ENCODE measurements at places on chromosomes 11 and 22.

- no peak for DNase-seq
These were observed 3.9 kb upstream of the NUP160 start for GRCh38 chr11:47852053-47852452.

- no peak for DNase-seq
These were observed 156.8 kb downstream of the MYO18B start for GRCh38 chr22:25898707-25899365.

GRCh38 chr11:86492370-86493010, 117.8 kb downstream of the CCDC81 start:
- DNase-seq = no peak

DNA sequence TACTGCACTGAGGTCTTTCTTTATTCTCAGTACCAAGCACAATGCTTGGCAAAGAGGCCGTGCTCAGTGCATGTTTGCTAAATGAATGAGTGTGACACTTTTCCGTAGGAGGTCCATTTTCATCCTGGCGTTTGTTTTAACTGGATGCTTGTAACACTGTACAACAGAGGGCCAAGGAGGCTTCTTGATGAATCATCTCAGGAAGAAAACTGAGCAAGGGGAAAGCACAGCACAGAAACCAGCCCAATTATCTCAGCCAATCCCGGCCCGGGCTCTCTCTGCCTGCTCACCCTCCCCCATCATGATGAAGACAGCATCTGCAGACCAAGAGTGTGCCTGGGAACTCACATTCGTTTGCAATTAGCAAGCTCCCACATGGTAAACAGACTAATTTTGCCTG, 570.3 kb downstream of the OPCML start:
- peak; percentile 88 for DNase-seq

DNA sequence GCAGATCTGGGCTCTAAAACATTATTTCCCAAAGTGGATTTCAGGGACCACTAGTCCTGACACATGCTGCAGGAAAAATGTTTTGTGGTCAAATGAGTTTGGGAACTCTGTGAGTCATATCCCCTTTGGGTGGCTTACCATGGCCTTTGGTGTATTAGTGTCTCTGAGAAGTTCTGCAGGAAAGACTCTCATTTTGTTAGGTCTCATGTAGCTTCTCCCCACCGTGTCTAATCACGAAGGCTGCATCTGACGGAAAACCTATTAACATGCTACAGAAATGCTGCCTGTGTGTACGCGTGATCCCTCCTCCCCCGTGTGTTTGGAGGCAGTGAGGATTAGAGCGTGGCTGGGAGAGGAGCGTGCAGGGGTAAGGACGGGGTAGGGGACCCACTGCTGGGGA, 191.7 kb downstream of the ST3GAL4 start:
- DNase-seq = peak; percentile 48

DNA sequence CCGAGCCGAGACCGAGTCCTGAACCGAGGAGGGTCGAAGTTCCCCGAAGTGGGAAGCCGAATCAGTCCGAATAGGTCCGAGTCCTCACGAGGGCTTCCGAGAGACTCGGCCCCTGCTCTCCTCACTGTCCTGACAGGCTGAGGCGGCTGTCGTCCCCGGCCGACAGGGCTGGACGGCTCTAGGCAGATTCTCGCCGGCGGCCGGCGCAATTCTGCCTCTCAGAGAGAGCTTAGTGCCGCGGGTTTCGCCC, 191 bp upstream of the DEAF1 start:
- DNase-seq = no peak

GRCh38 chr11:85827748-85828639, 17.1 kb upstream of the SYTL2 start:
- DNase-seq = peak; percentile 79

DNA sequence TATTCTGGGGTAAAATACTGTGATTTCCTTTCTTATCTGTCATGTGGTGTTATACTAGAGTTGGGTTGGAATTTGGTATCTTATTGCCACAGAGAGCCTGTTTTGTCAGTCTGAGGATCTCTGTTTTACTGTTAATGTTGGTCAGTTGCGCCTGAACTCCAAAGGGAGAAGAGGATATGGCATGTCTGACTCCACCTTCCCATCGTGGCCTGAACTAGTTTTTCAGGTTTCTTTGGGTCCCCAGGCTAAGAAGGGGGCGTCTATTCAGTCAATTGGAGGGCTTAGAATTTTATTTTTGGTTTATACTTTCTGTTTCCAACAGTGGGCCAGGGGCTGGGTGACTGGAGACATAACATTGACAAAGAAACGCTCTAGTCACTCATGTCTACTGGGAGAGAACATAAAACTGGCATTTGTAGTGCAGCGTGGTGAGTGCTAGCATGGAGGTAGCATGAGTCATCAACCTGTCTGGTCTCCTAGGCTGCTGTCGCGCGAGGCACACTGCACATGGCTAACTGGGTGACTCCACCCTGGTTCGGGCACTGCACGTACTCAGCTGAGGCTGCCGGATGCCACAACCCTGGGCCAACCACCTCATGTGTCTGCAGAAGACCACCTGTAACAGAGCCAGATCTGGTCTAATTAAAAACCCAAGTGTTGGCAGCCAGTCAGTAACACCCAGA, 120.1 kb upstream of the OR9Q1 start:
- DNase-seq = no peak

DNA sequence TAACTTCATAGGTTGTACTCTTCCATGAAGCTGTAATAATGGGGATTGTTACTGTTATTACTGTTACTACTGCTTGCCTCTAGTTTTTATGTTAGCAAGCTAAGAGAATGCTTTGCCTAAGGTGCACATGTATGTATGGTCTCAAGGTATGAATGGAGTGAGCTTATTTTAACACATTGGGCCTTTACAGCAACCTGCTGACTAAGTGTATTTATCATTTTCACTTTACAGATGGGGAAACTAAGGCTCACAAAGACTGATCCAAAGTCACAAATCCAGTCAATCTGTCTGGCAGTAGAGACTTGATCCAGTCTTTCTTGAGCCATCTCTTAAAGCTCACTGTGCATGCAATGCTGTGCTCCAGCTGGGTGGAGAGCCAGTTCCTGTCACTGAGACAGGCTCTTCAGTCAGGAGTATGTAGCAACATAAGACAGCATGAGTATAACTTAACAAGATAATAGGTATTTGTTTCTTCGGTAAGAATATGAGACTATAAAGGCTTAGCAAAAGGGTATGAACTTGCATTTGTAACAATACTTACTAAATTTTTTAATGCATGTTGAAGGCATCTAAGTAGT, 66.5 kb downstream of the PPP2R1B start:
- no peak for DNase-seq

DNA sequence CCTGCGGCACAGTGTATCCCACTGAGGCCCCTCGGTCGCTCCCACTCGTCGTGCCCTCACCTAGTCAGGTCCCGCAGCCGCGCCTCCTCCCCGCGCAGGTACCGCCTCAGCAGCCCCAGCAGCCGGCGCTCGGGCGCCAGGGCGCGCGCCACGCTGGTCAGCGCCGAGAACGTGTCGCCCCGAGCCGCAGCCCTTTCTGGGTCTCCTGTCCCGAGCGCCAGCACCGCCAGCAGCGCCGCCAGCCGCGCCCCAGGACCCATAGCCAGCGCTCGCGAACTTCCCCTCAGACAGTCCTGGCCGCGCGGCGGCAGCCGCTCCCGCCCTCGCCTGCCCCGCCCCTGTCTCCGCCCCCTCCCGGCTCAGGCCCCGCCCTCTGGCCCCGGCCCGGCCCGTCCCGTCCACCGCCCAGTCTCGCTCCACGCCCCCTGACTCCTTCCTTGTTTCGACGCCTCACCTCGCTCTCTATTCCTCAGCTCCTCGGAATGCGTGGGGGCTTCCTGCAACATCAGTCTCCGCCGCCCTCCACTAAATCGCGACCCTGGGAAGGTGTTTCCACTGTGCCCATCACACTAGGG, at the start of gene P4HA3:
TSS of gene P4HA3 (minus strand) at position 289 of the 575 bp plus-strand sequence. CDS start at position 260, 29 bp downstream.
- peak; percentile 62 for DNase-seq

GRCh38 chr11:68439355-68440065, 21.0 kb upstream of the PPP6R3 start:
- no peak for DNase-seq

GRCh38 chr22:23523713-23524112, 56.4 kb downstream of the IGLL1 start:
- DNase-seq = no peak

DNA sequence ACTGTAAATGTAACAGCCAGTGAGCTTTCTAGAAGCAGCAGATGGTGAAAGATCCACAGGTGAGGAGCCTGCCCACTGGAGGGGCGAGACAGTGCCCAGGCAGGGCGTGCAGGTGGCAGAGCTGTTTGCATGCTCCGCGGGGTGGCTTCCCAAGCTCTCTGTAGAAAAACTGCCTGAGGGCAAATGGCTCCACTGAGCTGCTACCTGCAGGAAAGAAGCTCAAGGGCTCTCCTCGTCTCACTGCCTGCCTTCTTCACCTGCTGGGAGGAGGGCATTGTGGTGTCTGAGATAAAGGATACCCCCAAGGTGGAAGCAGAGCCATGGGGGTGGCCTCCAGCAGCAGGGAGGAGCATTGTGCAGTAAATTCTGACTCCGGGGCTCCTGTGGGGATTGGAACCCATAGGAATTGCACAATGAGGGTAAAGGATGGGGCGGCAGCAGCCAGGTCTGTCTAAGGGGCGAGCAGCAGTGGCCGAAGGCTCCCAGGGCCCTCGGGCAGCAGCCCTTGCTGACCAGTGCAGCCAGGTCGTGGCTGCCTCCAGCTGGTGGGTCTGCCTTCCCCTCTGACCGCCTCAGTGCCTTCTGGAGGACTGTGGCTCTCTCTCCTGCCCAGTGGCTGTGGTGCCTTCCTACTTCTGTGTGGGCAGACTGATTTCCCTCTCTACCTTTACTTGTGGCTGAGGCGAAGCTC, 28.0 kb upstream of the CABP7 start:
- DNase-seq = no peak

DNA sequence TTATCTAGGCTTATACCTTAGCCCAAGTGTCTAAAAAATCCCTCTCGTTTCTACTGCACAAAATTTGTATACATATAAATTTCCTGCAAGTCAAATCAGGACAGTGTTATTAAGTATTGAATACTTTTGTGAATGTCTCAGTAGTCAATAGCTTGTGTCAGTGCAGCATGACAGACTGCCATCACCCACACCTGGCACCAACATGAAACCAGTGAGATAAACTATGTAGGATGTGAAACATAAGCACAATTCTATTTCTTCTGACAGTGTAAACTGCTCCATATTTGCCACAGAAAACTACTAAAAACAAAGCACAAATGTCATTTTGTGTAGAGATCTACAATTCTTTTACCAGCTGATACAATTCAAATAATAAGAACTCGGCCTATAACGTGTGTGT, 542.1 kb upstream of the LUZP2 start:
- no peak for DNase-seq

- DNase-seq = peak; percentile 61
These were observed 223.4 kb downstream of the FAM76B start for GRCh38 chr11:95566211-95566610.

DNA sequence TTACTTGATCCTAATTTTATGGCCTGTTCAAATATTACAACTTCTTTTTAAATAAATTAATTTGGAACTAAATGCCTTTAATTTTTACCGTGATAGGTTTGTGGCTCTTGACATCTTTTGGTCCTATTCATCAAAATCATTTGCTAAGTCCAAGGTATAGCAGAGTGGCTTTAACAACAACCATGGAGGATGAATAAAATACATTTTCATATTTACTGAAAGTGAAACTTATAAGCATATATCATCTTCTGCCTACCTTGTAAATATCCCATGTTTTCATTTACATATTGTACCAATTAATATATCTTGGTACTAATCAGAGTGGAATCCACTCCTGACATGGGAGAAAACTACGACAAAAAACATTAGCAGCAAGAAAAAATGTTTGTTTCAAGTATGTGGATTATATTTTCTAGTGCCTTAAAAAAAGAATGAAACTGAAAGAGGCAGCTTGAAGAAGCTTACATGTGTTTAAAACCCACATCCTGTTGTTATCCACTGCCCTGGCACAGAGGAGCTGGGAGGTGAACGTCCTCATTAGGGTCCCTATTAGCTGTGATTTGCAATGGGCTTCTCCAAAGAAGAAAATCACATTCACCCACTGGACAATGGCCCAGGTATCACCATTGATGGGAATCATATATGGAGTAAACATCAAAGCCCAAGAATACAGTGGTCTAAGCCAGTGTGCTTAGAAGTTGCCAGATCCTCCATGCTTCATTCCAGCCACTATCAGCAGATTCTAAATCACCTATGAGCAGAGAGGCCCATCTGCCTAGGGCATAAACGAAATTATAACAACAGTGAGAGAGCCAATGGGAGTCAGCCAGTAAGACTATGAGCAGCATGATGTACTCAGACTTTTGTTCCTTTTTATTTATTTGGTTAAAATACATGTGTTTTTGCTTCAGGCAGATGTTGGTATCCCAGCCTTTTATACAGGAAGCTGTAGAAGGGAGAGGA, 84.7 kb downstream of the MAML2 start:
- no peak for DNase-seq

GRCh38 chr11:69388210-69388609, 93.3 kb upstream of the LINC01488 start:
- no peak for DNase-seq

DNA sequence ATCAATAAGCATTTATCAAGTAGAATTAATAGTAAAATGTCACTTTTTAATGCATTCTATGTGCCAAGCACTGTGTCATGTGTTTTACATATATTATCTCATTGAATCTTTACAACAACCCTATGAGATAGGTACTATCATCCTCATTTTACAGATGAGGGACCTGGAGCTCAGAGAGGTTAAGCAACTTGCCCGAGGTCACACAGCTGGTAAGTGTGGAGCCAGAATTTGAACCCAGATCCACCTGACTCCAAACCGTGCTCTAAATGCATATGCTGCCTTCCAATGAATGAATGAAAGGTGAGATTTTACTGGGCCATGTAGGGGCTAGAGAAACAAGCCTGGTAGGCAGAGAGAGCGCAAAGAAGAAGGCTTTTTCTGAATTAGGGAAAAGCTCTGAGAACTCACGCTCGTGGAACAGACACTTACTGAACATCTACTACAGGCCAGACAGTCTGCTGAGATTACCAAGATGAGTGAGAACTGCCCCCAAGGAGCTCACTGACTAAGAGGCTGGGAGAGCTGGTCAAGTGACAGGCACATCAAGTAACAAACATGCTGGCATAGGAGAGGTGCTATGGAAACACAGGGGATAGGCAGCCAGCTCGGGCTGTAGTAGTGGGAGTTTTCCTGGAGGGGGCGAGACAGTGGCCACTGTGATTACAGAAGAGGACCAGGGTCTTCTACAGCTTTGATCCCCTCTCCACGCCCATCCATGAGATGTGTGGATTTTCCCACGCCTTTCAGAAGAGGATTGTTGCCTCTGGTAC, 4.4 kb downstream of the ABCG4 start:
- no peak for DNase-seq

DNA sequence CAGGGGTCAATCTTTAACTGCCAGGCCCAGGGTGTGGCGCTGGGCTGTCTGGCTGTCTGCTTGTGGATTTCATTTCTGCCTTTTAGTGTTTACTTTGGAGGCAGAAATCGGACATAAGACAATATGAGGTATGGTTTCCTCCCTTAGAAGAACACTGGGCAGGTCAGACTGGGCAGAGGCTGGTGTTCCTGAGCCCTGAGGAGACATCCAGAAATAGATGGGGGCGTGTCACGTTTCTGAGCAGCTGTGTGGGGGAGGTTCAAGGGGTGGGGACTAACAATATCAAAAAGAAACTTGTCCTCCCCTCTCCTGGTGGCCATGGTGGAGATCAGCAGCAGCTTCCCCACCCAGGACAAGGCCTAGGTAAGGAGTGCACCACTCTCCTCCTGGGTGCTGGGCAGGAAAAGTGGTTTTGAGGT, at the start of gene ART1:
TSS of gene ART1 (plus strand) at position 312 of the 419 bp plus-strand sequence. CDS start 14,086 bp downstream, outside the sequence.
- DNase-seq = no peak

GRCh38 chr11:29786092-29786491, 230.7 kb downstream of the KCNA4 start:
- no peak for DNase-seq

- DNase-seq = peak; percentile 84
These were observed 5.8 kb upstream of the LGALS1 start for GRCh38 chr22:37669586-37669985.

Data from adipocyte (in vitro differentiated cells).